T-helper 2 cell treated with Interferon-gamma antibody and Interleukin-4, amounts not matched to agents 100 ng/mL and 5 ng/mL, for 36 hours (primary cell): ENCODE measurements at places on chromosomes 3 and 15. TPM values are rescaled to one million over a fixed set of nuclear protein-coding genes. Genes with fewer than 3 reads are reported as not detected.

Gene PRSS50
- total RNA-seq, result not detected in 2 replicates

Gene SAMMSON
- total RNA-seq, result not detected in 2 replicates

Gene NOX5
- 0.02 TPM in 2 replicates for total RNA-seq

Gene HRH1
- 0.41 and 0.43 TPM in 2 replicates for total RNA-seq

Gene APBA2
- 7.0 and 8.1 TPM in 2 replicates for total RNA-seq

Gene RCN2
- total RNA-seq, result 27.3 and 28.2 TPM in 2 replicates

Gene ANKRD34C
- total RNA-seq, result not detected in 2 replicates

Gene EFCC1
- total RNA-seq, result 0.07 TPM in 1 of 2 replicates, not detected in the other

Gene TRPM1
- total RNA-seq, result not detected in 2 replicates

Gene MUSTN1
- total RNA-seq, result 1.4 TPM in 2 replicates

Gene PPM1L
- 2.6 and 4.0 TPM in 2 replicates for total RNA-seq

Gene IL17RD
- 0.02 TPM in 1 of 2 replicates, not detected in the other for total RNA-seq

Gene RPL15
- 1,503 and 1,504 TPM in 2 replicates for total RNA-seq

Gene DPH6
- 13.9 and 14.6 TPM in 2 replicates for total RNA-seq

Gene NR1I2
- total RNA-seq, result 0.07 and 0.09 TPM in 2 replicates

Gene OIP5
- 18.7 TPM in 2 replicates for total RNA-seq

Gene CCDC39
- not detected in 2 replicates for total RNA-seq

Gene CACNA2D3
- total RNA-seq, result not detected in 2 replicates

Gene XCR1
- total RNA-seq, result 0.05 TPM in 1 of 2 replicates, not detected in the other

Gene RNU5B-1
- not detected in 2 replicates for total RNA-seq

Gene SLC9A9
- 13.4 and 15.8 TPM in 2 replicates for total RNA-seq

Gene WNT5A
- total RNA-seq, result not detected in 2 replicates

Gene EFHB
- total RNA-seq, result 0.43 TPM in 1 of 2 replicates, not detected in the other

Gene ZSCAN2
- 4.9 and 7.0 TPM in 2 replicates for total RNA-seq

Gene PPARG
- 1.2 and 1.7 TPM in 2 replicates for total RNA-seq
